ENCODE measurements at places on chromosomes 5 and 9. TPM values are rescaled to one million over a fixed set of nuclear protein-coding genes. Genes with fewer than 3 reads are reported as not detected.

GRCh38 chr5:25481463-25481862, 836.7 kb upstream of the CDH10 start:
- no peaks in the 10 kb centered on the region for H3K36me3 ChIP-seq
- H3K27me3 ChIP-seq: no peaks in the 10 kb centered on the region
- DNase-seq: no peak
- no peaks in the 10 kb centered on the region for H3K4me1 ChIP-seq
- H3K27ac ChIP-seq: no peak overlapping the region

- peaks cover 12% of the 10 kb centered on the region for H3K36me3 ChIP-seq
- peaks cover 9% of the 10 kb centered on the region for H3K27me3 ChIP-seq
- DNase-seq: no peak
- no peak overlapping the region for H3K4me3 ChIP-seq
- peaks cover 16% of the 10 kb centered on the region for H3K4me1 ChIP-seq
Measured at GRCh38 chr9:134723037-134723436, 81.4 kb downstream of the COL5A1 start.

GRCh38 chr9:116515541-116515940, 171.6 kb upstream of the TRIM32 start:
- H3K27me3 ChIP-seq: no peaks in the 10 kb centered on the region
- H3K4me3 ChIP-seq: no peak overlapping the region
- H3K27ac ChIP-seq: no peak overlapping the region
- no peaks in the 10 kb centered on the region for H3K4me1 ChIP-seq
- DNase-seq: no peak
- no peaks in the 10 kb centered on the region for H3K36me3 ChIP-seq

DNA sequence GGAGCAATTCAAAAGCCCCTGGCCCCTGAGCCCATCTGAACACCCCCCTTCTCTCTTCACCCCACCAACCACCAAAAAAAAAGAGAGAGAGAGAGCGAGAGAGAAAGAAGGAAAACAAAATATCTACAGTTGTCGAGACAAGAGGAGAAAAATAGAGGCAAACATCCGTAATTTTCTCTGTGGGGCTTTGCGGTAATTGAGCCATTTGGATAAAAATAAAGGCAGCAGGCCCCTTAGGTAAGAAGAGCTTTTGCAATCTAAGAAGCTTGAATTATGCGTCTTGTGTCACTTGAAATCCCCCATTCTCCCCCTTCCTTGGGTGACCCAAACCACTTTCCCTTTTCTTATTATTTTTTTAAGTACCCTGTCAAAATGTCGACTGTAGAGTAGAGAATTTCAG, 35.5 kb upstream of the FUBP3 start:
- H3K4me3 ChIP-seq: no peak overlapping the region
- H3K36me3 ChIP-seq: no peaks in the 10 kb centered on the region
- no peak for DNase-seq
- H3K27ac ChIP-seq: no peak overlapping the region
- no peaks in the 10 kb centered on the region for H3K4me1 ChIP-seq

DNA sequence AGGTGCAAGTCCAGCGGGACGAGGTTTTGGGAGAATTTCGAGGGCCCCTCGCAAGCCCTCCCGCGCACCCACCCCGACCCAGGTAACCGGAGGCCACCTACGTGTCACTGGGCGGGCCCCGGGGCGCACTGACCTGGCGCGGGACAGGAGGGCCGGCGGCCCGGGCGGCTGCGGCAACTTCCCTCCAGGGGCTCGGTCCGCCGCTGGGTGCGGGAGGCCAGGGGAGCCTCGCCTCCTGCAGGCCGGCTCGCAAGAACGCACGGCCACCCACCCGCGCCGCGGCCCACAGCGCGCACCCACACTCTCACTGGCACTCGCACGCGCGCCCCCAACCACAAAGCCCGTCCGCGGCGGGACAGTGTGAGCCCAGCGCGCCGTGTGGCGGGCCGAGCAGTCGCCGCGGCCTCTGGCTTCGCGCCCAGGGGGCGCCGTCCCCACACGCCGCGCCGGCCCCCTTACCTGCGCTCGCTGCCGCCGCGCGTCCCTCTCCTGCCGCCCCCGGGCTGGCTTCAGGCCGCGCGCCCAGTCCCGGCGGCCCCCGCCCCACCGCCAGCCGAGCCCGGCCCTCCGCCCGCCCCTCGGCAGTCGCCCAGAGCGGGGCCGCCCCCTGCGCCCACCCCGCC, 451 bp downstream of the LPAR1 start:
- peak; percentile 86 for DNase-seq
- peak overlapping the region; percentile 74 for H3K4me3 ChIP-seq
- peaks cover 25% of the 10 kb centered on the region for H3K4me1 ChIP-seq
- peaks cover 7% of the 10 kb centered on the region for H3K27me3 ChIP-seq
- H3K36me3 ChIP-seq: no peaks in the 10 kb centered on the region

GRCh38 chr9:95171001-95171400, 146.5 kb downstream of the FANCC start:
- no peak for DNase-seq
- no peaks in the 10 kb centered on the region for H3K27me3 ChIP-seq
- H3K27ac ChIP-seq: no peak overlapping the region
- H3K4me3 ChIP-seq: no peak overlapping the region

Gene SMIM33
- polyA plus RNA-seq: 0.46 TPM

Gene TAF11L5
- polyA plus RNA-seq: not detected

Gene IFNA14
- polyA plus RNA-seq: not detected
